Stimulated activated CD8-positive, alpha-beta memory T cell treated with anti-CD3 and anti-CD28 coated beads, Interleukin-15, amount 100 ng/mL, for 1 hour (primary cell): ENCODE measurements at places on chromosomes 7 and 10.

DNA sequence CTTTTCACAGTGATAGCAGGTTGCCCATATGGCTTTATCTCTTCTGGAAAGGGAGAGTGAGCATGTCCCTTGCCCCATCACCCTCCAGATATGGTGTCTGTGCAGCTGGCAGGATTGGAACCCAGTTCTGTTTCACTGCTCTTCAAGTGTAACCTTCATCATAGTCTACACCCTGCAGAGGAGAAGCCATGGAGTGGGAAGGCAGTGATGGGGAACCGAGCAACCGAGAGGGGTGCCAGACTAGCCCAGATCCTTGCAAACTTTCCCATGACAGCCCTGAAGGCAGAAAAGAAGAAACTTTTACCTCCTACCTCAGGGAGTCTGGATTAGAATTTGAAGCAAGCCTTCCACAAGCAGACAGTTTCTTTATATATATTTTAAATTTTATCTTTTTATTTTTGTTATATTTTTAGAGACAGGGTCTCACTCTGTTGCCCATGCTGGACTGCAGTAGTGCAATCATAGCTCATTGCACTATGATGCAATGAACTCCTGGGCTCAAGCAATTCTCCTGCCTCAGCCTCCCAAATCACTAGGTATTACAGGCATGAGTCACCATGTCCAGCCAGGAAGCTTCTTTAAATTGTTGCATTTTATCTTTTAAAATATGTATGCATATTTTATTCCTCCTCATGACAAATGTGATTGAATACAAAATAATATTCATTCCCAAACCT lies 133.3 kb downstream of the KCNMA1 start:
- DNase-seq, result no peak

DNA sequence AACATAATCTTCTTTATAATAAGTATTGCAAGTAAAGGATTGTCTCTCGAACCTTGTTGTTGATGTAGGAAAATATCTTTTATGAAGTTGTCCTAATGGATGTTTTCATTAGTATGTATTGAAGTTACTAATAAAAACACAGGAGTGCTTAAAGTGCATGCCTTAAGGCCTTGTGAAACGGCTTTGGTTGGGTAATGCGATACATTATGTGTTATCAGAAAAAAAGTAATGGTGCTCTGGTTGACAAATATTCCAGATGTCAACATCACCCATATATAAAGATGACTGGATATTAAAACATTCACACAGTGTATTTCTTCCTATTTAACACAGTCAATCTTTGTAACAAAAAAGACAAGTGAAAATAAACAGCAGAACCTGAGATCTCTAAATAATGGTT lies 310.7 kb downstream of the PRKG1 start:
- DNase-seq, result no peak

GRCh38 chr7:127799535-127800305 lies 147.7 kb downstream of the SND1 start:
- DNase-seq, result no peak

- DNase-seq, result no peak
Observed at GRCh38 chr7:115763347-115763746, 267.2 kb downstream of the TFEC start.

DNA sequence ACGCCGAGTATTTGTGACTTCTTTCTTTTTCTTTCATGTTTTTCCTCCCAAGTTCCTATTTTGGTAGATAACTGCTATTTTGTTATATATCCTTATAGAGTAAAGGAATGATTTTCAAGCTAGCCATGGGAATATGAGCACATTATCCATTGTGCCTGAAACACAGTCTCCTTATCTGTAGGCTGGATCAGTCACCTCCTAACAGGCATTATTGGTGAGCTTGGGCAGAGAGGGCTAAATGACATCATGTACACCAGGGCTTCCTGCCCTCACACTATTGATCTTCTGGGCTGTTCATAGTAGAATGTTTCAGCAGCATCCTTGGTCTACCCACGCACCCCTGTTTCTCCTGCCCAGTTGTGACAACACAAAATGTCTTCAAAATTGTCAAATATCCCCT lies 88.1 kb upstream of the CTBP2 start:
- DNase-seq, result no peak

GRCh38 chr7:146635205-146636032 lies 518.8 kb downstream of the CNTNAP2 start:
- no peak for DNase-seq

DNA sequence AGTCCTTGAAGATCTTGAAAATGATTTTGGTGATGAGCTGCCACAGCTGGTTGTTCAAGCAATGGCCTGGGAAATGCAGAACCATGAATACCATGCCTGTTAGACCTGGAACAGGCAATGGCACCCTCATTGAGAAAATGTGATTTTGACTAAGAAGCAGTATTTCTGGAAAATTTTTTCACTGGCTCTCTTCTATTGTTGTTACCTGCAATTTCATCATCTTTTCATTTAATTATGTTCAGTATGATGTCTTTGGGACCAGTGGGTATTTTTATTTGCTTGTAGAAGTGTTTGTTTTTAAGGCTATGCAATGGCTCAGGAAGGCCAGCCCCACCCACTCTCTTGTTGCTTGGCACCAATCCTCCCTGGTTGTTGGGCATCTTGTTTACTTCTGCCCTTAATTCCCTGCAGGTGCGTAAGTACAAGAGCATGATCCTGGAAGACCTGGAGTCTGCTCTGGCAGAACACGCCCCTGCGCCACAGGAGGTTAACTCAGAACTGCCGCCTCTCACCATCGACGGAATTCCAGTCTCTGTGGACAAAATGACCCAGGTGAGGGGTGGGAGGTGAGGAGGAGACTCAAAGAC lies 78.6 kb downstream of the NRF1 start:
- no peak for DNase-seq

GRCh38 chr7:1169409-1170368 lies 9.7 kb upstream of the ZFAND2A start:
- peak; percentile 85 for DNase-seq

- DNase-seq, result no peak
Observed at GRCh38 chr10:99799613-99800012, 17.2 kb downstream of the ABCC2 start.

DNA sequence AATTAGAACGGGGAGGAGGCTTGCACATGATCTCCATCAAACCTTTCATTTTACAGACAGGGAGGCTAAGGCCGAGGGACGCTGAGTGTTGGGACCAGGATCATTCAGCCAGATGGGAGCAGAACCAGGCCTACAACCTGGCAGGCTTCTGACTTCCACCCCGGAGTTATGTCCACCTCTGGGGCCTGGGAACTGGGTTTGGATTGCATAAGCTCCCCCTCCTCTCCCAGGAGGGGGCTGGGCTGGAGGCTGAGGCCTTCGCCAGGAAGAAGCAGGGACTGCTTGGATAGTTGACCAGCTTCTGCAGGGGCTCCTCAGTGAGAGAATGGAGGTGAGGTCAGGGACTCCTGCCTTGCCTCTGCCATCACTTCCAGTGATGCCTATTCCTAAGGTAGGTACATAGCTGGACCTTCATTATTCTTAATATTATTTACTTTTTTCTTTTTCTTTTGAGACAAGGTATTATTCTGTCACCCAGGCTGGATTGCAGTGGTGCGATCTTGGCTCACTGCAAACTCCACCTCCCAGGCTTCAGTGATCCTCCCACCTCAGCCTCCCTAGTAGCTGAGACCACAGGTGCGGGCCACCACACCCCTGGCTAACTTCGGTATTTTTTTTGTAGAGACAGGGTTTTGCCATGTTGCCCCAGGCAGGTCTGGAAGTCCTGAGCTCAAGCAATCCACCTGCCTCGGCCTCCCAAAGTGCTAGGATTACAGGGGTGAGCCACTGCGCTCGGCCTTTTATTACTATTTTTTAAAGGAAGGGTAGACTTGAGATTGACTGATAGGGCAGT lies 1.3 kb downstream of the SNX10 start:
- DNase-seq, result no peak

GRCh38 chr7:139249179-139249810 lies 18.3 kb downstream of the UBN2 start:
- DNase-seq, result no peak

DNA sequence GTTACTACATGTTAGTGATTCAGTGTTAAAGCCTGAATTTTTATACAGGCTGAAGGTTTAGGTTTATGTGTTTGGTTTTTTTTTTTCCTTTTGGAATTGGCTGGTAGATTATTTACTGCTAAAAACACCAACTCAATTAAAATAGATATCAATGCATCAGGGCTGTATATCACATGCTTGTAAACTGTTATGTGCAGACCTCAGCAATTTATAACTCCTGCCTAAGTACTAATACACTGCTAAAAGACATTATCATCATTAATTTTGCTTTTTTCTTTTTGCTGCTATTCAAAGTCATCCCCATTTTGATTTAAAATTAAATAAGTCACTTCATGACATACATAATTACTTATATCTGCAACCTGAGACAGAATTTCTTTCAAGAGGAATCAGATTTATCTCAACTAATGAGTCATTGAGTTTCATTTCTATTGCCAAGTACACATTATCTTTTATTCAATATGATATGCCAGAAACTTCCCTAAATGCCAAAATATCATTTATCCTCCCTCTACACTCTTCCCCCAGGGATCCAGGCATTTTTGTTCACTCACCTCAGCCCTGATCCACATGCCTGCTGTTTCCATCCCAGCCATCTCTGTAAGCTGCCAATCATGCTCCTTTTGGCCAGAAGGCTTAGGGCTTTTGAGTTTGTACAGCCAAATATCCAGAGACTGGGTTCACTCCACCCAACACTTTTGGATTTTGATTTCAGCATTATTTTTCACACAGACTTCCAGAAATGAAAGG lies 98.5 kb downstream of the POLR1F start:
- no peak for DNase-seq

- no peak for DNase-seq
Observed at GRCh38 chr7:107758667-107759066, 14.7 kb downstream of the CBLL1 start.

- no peak for DNase-seq
Observed at GRCh38 chr10:60205741-60206140, 183.9 kb downstream of the ANK3 start.
